GM13977 (cell line): ENCODE measurements at places on chromosomes 6 and 20.

DNA sequence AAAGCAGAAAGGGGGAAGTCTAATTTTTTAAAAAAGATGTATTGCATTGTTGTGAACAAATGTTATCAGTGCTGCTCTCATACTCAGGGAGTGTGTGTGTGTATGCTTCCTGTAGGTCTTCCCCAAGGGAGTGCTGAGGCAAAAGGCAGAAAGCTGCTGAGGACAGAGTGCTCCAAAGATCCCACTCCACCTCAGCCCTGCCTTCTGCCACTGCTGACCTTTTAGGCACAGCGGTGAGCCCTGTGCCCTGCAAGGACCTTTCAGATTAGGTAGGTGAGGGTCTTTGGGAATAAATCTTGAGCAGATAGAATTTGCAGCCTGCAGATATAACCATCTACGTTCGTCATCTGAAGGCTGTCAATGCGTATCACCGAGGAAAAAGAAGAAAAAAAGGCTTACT lies 756.4 kb upstream of the MMS22L start:
- DNase-seq, result no peak

DNA sequence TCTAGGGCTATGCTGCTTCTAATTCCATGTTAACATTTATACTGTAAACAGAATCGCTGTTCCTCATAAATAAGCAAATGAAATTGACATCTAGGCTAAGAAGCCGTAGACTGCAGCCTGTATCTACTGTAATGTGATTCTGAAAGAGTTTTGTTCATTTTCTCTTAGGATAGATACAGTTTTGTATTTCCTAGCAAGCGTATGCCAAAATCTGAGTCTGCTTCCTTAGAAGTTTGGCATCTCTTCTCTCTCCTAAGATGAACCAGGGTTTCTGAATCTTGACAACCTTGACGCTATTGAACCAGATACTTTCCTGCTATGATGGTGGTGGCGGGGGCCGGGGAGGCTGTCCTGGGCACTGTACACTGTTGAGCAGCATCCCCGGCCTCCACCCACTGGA lies 198.0 kb downstream of the TSHZ2 start:
- DNase-seq, result no peak

DNA sequence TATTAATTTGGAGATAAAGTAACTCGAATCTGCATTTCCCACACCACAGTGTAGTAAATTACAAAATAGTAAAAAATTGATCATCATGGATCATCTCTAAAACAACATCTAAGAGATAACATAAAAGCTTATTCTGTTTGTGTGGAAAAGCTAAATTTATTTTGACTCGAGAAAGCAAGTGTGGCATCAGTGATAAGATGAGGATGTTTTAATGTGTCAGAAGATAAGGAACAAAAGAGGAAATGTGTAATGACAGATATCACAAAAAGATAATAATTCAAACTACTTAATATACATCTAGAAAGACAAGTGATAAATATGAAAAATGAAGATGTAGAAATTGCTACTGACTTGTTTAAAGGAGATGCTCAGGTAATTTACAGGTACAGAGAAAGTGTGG lies 74.1 kb downstream of the DNAH8 start:
- no peak for DNase-seq

DNA sequence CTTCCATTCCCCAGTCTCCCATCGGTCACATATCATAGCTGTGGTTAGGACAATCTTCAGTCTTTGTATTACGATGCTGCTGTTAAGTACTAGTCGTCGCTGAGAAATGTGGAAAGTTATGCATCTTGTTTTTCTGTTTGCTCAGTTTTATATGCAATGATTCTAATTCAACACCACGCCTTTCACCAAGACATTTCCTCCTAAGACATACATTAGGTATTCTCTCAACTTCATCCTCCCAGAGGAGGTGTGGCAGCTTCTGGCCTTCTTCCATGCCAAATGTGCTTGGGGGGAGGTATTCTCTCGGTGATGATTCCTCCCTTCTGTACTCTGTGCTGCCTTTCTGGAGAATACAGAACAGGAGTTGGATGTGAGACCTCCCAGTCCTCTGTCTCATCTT lies 66.1 kb downstream of the B4GALT5 start:
- no peak for DNase-seq

- DNase-seq, result no peak
Measured at GRCh38 chr6:105759015-105759414, 327.1 kb upstream of the PRDM1 start.

DNA sequence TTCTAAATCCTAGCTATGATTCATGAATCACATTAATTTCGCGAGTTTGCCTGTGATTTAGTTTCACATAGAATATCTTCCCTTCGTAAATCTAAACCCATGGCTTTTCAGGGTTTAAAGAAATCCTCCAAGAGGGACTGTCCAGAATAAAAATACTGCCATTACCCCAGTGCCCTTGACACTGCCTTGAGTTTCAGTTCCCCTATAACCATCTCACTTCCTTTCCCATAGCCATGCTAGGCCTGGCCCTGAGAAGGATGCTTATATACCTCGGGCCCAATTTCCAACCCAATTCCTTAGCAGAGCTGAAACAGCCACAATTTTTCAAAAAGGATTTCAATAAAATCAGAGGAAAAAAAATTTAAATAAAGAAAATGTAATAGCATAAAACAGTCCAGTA lies 697.3 kb downstream of the FRK start:
- no peak for DNase-seq

GRCh38 chr6:137191670-137192069 lies 18.2 kb upstream of the IL22RA2 start:
- no peak for DNase-seq

- DNase-seq, result peak; percentile 36
Measured at GRCh38 chr6:27043244-27043643, 204.3 kb upstream of the PRSS16 start.

DNA sequence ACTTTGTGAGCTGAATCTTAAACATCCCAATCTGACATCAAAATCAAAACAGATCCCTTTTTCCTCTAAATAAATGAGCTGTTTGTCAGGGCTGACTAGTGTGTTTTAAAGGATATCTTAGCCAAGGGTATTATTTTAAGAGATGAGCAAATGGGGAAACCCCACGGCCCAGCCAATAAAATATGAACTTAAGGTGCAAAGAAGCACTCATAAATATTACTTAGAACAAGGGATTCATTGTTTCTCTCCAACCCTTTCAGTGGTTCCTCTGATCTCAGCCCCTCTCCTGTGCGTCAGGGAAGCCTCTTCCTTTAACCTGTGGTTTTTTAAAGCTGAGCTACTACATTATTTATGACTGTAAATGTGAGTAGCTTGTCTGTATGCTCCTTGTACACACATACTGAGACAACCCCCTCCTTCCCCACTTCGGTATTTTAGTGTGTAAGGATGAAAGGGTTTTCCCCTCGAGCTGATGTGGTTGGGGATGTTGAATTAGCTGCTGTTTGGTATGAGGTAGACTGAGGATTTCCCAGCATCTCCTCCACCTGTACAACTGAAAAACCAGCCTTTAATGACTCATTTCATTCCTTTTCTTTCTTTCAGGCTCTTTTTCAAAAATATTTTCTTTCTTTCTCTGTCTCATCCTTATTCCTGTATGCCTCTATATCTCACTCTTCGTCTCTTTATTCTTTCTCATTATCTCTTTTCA lies 6.5 kb downstream of the BMP5 start:
- DNase-seq, result peak; percentile 28

- DNase-seq, result no peak
Measured at GRCh38 chr6:111612379-111612778, 6.7 kb upstream of the TRAF3IP2 start.

- DNase-seq, result no peak
Measured at GRCh38 chr6:90790058-90790457, 203.2 kb upstream of the MAP3K7 start.

DNA sequence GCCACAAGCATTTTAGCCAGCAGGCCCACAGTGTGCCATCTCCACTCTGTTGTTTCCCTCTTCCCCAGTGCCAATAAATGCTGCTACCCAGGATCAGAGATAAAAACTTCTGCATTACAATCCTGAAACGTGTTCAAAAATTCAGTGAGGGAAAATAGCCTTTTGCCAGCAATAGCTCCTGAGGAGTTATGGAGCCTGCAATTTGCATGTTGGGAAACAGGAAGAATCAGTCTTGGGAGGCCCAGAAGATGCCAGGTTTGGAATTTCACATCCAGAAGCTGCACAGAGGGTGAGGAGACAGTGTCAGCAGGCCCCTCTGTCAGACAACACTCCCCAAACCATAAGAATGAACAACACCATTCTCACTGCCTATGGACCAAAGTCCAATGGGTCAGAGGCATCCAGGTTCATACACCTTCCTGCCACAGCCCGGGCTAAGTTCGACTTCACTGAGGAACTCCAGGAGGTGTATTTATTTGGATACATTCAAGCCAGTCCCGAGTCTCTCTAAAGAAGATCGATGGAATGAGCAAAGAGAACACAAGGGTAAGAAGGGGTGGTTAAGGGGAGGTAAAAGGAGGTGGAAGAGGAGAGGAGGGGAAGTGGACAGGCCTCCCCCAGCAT lies 20.8 kb downstream of the RRBP1 start:
- DNase-seq, result peak; percentile 20

- peak; percentile 56 for DNase-seq
Measured at GRCh38 chr20:35616465-35617396, 1.1 kb downstream of the SPAG4 start.

DNA sequence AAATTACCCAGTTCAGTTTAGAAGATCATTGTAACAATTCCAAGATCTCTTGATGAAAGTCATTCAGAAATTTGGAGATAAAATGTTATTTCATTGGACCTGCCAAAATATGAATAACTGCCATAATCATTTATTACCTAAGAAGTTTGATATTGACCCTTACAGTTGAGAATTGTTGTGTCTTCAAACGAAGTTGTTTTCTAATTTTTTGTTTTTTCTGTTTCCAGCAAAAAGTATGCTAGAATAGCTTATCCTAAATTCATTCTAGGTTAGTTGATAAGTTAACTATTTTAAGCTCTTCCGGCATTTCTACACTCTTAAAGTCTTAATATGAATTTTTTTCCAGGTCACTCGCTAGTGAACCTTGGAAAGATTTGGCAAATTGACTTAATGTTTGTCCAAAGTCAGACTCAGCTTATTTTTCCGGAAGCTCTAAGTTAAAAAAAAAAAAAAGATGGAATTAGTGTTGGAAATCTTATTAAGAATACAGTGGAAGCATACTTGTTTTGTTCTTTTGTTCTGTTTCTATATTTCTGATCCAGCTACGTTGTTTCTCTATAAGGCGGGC lies 28.9 kb downstream of the CYP24A1 start:
- no peak for DNase-seq

DNA sequence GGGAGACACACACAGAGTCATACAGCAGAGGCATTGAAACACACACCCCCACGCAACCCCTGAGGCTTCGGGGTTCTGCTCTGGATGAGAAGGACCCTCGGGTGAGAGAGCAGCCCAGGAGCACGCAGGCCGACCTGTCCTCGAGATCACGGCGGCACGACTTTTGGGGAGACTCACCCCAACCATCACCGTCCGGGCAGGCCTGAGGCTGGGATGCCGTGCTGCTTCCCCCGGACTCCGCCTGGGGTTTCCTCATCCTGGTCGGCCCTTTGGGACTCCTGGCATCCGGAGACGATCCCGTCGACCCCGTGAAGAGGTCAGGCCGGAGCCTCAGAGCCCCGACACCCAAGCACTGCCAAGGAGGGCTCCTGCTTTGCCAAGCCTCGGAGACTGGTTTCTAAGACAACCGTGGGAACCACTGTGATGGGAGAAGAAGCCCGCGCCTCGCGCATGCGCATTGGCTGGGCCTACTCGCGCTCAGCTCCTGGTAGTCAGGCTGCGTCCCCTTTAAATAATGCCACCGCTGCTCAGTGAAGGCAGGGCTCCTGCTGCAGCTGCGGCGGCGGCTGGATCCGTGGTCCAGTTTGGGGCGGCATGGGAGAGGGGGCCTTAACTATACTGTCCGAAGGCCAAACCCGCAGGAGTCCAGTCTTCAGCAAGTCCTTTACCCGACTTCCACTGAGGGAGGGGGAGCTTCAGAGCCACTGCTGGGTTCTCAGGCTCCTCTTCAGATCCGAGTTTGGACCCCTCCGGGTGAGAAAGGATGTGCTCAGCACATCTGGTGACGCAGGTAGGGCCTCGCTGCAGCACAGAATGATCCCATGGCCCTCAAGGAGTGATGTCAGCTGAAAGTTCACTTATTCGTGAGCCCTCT lies 171.4 kb upstream of the ZNF337 start:
- peak; percentile 58 for DNase-seq

GRCh38 chr6:128156321-128157111 lies 255.7 kb upstream of the THEMIS start:
- DNase-seq, result no peak

DNA sequence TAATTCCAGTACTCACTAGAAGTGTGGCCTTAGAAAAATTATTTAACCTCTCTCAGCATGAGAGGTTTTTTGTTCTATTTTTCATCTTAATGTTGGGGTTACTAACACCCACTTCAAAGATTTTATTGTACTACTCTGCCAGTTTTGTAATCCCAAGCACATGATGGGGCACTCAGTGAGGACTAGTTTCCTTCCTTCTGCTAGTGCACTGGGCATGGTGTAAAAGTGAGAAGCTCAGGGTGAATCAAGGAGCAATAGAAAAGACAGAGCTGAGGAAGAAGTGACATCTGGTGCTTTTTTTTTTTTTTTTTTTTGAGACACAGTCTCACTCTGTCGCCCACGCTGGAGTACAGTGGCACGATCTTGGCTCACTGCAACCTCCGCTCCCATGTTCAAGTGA lies 439.4 kb upstream of the ARID1B start:
- DNase-seq, result no peak

- no peak for DNase-seq
Measured at GRCh38 chr20:4022386-4023286, 7.3 kb upstream of the RNF24 start.

- DNase-seq, result no peak
Measured at GRCh38 chr6:7786214-7786661, 60.3 kb downstream of the BMP6 start.

DNA sequence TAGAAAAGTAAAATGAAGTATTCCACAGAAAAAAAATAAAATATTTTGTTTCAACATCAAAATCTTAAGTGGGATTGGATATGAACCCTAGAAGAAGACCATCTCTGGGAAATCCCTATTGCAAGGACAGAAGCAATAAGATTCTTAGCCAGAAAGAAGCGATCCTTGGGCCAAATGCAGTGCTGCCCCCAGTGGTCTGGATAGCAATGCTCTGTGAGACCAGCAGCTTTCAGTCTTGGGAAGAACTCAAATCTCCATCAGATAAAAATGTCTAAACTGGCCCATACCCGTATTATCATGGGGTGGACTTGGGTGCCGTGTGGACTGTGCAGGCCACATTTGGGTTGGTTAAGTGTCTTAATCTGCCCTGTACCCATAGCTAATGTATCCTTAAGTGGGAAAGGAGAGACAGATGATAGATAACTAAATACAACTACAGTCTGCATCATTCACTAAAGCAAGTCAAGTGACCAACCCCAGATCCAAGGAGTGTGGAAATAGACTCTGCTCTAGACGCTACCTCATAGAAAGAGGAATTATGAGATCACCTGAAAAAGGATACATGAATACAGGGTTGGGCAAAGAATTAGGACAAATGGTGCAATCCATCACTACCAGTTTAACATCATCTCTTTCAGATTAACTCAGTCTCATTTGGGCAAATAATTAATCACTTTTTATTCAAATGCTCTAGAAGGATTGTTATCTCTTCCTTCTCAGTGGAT lies 38.9 kb upstream of the SNAP25 start:
- DNase-seq, result no peak

DNA sequence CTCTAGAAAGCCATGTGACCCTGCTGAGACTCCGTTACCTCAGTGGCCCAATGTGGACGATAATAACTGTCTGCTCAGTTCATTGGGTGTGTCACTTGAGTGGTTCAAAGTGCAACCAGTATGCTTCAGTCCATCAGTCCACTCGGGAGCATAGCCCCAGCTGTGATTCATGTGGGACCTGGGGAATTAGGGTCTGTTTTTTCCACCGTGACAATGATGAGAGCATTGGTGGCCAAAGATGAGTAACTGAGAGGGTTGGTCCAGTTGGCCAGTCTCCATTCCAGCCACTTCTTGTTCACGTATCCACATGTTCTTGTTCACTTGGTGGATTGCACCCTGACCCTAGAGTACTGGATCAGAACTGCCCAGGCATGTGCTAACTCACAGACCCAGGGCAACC lies 403.6 kb downstream of the CD83 start:
- no peak for DNase-seq
